ENCODE measurements at places on chromosomes 7 and 10.

- DNase-seq, result no peak
These were observed 41.0 kb upstream of the SH2D4B start for GRCh38 chr10:80496555-80497172.

DNA sequence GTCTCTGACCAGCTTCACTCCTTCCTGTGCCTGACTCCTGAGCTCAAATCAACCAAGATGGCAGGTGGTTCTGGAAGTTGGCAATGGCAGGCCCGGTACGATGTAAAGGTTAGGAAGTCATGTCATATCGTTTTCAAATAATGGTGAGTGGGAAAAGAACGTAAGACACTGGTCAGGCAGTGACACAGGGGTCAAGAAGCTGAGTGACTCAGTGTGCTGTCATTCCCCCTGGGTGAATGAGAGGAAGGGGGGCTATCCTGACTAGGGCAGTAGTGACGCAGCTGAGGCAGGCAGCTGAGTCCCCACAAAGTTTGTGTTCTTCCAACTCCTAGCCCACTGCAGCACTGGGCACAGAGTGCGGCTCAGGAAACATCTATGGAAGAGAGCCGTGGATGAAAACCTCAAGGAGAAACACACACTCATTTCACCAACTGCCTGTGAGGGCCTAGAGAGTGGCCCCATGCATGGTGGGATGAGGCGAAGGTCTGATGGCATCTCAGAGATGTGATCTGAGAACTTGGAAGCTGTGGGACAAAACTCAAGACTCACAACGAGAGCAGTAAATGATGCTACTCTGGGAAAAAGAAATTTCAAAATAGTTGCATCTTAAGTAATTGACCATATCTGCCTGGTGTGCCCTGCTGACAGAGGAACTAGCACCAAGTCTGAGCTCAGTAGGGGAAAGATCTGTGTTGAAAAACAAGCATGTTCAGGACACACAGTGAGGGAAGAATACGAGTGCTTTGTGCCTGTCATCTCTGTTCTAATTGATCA lies 23.2 kb downstream of the CREB3L2 start:
- DNase-seq, result no peak

DNA sequence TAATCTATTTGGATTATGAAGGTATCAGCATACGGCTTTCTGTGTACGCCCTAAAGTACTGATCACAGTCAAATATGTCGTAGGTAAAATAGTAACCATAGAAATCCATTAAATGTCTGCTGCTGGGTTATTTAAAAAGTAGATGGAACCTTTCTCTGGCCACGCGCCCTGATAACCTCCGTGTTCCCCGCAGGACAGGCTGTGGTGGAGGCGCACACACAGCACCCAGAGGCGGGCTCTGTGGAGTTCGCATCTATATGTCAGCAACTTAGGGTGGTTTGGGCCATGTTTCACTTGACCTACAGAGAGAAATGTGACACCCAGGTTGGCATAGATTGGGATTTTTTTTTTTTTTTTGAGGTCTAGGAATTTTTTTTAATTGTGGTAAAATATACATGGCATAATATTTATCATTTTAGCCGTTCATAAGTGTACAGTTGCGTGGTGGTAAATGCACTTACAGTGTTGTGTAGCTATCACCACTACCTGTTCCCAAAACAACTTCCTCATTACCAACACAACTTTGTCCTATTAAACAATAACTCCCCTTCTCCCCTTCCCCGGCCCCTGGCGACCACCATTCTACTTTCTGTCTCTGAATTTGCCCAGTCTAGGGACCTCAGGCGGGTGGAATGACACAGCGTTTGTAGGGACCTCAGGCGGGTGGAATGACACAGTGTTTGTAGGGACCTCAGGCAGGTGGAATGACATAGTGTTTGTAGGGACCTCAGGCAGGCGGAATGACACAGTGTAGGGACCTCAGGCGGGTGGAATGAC lies 15.4 kb downstream of the PPP2R2D start:
- DNase-seq, result no peak

GRCh38 chr7:139730746-139731612 lies 46.8 kb downstream of the HIPK2 start:
- DNase-seq, result no peak

DNA sequence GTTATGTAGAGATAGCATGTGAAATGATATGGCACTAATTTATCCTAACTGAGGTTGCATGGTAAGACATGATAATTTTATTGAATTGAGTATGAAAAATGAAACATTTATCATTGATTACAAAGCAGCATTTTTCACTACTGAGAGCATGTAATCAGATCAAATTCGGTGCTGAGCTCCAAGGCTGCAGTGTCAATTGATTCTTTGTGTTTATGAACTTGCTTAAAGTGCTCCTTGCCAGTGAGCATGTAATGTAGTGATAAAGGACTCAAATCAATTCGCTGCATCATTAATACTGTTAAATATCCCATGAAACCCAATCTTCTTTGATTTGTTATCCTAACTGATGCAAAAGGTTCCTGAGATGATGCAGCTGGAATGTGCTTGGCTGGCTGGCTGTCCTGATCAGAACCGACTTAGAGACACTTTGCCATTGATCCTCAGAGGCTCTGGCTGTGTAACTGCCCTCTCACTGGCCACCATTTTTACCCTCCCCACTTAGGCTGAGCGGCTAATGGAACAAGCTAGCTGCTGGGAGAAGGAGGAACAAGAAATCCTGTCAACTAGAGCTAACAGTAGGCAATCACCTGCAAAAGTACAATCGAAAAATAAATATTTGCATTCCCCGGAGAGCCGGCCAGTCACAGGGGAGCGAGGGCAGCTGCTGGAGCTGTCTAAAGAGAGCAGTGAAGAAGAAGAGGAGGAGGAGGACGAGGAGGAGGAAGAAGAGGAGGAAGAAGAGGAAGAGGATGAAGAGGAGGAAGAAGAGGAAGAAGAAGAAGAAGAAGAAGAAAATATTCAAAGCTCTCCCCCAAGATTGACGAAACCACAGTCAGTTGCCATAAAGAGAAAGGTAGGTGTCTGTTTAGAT lies 89.8 kb upstream of the SAMD8 start:
- DNase-seq, result no peak

DNA sequence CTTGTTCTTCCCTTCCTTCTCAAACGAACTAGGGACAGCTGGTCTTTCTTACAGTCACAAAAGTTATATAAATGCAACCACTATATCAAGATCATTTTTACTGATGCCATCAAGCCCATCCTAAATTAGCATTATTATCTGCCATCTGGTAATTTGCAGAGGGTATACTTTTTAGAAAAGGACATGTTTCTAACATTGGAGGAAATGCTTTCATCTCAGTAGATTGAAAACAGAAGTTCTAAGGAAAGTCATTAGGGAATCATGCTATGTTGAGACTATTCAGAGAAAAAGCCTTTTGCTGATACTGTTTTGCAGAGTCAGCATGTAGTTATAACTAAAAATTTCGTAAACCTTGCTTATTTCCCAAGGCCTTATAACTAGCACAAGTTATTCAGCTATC lies 146.7 kb downstream of the WNT2 start:
- DNase-seq, result no peak

DNA sequence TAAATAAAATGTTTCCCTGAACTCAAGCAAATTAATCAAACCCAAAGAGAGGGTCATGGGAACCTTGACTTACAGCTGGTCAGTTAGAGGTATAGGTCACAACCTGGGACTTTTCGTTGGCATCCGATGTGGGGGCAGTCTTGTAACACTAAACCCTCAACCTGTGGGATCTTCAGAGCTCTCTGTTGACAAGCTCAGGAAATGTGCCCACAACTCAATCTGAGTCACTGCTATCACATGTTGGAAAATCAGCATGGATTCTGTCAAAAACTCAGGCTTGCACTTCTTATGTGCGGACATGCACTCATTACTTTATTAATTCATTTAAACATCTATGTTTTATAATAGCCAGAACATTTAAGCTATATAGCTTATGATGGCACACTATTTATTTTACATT lies 424.6 kb upstream of the SORCS1 start:
- no peak for DNase-seq

DNA sequence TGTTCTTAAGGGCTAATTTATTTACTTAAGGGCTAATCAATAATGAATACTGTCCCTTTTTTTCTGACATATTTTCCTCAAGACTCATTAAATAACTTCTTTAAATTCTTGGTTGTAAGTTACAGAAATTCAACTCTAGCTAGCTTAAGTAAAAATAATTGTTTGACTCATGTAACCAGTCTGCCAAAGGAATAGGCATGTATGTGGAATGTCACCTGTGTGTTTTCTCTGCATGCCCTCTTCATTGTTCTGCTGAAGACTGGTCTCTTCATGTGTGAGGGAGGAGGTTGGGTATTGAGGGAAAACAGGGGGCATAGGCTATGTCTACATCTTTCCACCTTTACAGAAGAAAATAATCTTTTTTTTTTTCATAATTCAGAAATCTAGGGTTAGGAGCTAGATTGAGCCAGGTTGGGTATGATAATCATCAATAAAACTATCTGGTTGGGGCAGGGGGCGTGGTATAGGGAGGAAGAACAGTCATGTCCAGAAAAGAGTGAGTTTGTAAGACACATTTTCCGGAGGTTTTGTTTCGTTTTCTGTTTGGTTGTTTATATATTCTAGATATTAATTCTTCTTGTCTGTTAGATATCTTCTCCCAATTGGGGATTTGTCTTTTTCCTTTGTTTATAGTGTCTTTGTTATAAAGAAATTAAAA lies 37.9 kb downstream of the EXOC4 start:
- DNase-seq, result no peak

- DNase-seq, result no peak
These were observed 3.1 kb downstream of the PALS2 start for GRCh38 chr7:24576171-24577025.

DNA sequence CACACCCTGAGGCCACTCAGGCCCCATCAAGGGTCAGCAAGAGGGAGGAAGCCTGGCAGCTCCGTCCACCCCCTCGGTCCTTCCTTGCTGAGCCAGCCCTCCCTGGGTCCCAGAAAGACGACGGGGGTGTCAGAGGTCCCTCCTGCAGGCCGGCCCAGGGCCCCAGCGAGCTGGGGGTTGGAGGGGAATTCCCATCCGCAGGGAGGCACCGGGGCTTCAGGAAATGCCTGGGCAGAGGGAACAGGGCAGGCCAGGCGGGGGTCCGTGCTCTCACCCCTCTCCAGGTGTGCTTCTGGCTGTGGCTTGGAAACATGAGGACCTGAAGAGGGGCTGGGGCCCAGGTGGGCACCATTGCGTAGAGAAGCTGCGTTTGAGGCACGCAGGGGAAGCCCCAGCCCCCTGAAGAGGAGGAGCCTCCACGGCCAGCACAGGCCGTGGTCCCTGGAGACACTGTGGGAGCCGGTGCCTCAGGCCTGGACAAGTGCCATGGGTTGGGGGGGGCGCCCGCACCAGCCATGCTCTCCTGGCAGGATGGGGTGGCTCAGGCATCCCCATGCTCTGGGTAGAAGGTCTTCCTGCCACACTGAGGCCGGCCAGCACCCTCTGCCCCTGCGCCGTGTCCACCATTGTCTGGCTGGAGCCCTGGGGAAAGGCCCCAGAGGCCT lies 66.7 kb downstream of the PDGFA start:
- DNase-seq, result no peak

- no peak for DNase-seq
These were observed 40.9 kb downstream of the BMPER start for GRCh38 chr7:33946094-33946699.

DNA sequence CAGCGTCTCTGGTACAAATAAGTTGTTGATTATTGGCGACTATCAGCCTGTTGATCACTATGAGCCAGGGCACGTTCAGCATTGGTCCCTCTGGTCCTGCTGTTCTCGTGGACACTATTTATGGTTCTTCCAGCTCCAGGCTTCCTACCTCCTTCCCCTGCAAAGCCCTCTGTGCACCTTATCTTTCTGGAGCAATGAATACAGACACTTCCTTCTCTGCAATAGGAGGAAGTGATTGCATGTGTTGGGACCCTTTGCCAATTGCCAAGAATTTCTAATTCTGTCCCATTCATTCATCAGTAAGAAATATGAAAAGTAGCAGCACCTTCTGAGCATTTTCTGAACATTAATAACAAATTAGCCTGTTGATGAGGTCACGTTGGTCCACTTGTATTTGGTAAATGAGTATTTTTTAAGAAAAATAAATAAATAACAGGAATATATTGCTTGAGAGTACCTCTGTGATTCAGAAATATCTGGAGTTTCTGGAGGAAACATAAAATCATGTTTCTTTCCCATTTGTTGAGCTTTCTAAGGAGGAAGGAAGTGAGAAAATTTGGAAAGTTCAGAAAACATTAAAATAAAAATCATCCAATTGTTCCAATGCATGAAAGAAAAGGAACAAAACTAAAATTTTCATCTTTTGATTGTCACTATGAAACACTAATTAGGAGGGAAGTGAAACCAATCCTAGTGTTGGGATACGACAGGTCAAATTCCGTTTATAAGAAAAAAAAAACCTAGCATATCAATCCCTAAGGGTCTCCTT lies 259.1 kb upstream of the KLF6 start:
- no peak for DNase-seq

DNA sequence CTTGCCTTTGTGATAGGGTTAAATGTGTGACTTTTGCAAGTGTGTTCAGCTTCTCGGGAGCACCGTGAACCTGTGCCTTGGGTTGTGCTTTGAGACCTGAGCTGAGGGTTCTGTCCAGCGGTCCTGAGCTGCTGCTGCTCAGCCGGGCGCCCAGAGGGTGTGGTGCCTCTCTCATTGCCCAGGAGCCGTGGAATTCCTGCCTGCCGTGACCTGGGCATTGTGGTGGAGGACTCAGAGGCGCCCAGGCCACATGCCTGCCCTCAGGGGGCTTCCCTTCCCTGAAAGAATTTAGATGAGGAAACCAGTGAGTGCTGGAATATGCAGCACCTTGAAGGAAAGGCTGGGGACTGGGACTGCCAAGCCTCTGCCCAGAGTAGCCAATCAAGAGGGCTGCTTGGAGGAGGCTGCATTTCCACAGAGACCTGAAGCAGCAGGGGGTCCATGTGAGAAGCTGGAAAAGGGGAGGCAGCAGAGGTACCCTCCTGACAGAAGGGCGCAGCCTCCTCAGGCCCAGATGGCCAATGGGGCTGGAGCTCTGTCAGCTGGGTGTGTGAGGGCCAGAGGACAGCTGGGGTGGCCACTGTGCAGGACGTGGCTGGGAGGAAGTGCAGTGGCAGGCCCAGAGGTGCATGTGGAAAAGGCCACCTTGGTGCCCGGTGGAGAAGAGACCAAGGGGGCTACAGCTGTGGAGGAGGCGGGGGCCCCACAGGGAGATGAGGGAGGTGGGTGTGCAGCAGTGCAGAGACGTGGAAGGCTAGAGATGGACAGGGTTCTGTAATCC lies 107.3 kb downstream of the NKX6-2 start:
- no peak for DNase-seq

- no peak for DNase-seq
These were observed 65.2 kb downstream of the TCF7L2 start for GRCh38 chr10:113015201-113015600.

DNA sequence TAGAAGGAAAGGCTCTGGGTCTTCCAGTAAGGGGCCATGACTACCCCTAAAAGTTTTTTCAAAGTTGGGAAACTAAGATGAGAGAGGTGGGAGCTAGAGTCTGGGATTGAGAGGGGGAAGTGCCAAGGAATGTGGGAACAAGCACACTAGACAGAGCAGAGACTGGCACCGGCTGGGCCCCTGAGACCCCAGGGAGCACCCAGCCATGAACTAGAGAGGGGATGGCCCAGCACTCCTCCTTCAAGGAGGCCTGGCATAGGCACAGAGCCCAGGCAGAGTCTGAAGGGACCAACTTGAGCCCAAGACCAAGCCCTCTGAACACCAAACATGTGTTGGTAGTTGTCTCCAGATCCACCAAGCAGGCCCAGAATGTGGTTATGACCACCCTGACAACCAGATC lies 119.0 kb downstream of the GRID1 start:
- no peak for DNase-seq
